ENCODE measurements at places on chromosomes 1 and 21.

- DNase-seq, result no peak
These were observed 598.4 kb downstream of the RWDD3 start for GRCh38 chr1:95832370-95832769.

DNA sequence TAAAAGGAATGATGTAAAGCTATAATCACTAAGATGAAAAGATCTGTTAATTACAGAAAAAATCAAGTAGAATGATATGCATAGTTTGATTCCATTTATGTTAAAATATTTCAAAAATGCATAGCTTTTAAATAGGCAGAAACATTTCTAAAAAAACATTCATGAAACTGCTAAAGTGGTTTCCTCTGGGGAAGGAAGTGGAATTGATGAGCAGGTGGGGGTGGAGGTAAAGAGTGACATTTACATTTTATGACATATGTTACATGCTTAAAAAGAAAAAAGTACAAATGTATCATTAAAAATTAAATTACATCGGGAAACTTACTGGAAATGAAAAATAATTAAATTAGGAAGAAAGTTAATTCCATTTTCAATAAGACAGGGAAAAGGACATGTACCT lies 42.8 kb upstream of the JAK1 start:
- no peak for DNase-seq

- peak; percentile 47 for DNase-seq
These were observed 47.0 kb downstream of the CYP2J2 start for GRCh38 chr1:59879574-59879973.

DNA sequence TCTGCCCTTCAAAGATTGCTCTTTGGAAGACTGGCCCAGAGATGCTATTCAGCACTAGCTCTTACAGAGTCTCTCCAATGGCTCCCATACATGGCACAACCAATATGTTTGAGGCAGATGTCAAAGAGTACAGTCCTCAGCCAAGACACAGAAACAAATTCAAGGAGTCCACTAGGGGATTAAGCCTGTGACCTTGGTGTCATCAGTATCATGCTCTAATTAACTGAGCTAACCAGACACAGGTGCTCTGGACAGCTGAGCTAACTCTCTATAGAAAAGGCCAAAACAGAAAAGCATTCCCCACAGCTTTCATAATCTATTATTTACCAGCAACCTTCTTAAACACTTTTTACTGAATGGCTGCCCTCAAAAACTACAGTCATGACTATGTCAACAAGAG lies 666.0 kb upstream of the PLXNA2 start:
- DNase-seq, result no peak

GRCh38 chr1:57835620-57836019 lies 411.8 kb upstream of the DAB1 start:
- no peak for DNase-seq

DNA sequence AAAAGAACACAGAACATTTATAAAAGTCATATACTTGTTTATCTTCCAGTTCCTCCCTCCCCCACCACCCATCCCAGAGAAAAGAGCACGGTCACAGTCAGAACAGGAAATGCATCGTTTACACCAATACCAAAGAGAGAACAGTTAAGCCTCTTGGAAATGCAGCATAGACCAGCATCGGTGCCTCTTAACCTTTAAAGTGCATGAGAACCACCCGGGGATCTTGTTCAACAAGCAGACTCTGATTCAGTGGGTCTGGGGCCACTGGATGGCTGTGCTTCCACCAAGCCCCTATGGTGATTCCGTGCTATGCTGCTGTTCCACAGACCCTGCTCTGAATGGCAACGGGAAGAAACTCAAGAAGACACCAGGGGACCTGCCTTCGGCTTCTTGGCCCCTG lies 19.2 kb downstream of the FAM89A start:
- no peak for DNase-seq

DNA sequence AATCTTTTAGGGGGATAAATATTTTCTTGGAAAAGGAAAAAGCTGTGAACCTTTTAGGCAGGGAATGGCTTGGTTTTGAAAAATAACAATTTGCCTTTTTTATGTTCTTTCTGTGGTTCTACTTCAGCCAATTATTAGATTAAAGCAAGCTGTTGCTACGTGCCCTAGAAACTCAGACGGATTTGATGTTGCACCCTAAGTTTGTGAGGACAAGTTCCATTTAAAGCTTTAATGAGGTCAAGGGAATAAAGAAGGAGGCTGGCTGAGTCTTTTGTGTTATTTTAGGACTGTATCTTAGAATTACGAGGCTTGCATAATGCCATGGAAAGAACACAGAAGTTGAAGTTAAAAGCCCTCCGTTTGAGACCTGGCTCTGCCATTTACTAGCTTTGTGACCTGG lies 216.9 kb downstream of the NUF2 start:
- DNase-seq, result no peak

DNA sequence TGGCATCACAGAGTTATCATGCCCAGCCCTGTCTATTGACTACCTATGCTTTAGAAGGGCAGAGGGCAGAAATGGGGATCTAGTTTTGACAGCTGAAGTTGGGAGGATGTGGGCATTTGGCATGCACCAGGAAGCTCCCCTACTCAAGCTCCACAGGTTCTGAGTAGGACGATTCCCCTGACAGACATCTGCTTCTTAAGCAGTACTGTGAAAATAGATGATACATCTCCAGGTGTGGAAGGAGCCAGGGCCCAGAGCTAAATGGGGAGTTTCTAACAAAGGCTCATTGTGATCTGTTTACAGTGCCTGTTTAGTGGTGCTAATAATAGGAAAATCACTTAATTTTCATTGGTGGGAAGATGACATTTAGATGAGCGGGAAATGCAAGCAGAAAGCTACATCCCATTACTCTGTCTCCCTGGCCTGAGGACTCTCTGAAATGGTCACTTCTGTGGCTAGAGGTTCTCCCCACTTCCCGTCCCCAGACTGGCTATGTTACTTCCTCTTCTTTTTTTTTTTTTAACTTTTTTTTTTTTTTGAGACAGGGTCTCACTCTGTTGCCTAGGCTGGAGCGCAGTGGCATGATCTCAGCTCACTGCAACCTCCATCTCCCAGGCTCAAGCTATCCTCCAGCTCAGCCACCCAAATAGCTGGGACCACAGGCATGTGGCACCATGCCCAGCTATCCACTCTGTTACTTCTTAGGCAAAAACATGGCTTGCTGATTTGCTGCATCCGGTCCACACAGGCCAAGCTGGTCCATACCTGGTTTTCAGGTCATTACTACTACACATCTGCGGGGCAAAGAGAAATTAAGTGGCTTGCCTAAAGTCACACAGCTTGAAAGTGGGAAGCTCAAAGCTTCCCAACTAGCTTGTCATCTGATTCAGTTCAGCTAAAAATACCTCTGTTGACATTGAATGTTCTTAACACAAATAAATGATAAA lies 23.2 kb upstream of the CNIH3 start:
- no peak for DNase-seq

- DNase-seq, result no peak
These were observed 84.5 kb downstream of the COLGALT2 start for GRCh38 chr1:183953031-183953430.

DNA sequence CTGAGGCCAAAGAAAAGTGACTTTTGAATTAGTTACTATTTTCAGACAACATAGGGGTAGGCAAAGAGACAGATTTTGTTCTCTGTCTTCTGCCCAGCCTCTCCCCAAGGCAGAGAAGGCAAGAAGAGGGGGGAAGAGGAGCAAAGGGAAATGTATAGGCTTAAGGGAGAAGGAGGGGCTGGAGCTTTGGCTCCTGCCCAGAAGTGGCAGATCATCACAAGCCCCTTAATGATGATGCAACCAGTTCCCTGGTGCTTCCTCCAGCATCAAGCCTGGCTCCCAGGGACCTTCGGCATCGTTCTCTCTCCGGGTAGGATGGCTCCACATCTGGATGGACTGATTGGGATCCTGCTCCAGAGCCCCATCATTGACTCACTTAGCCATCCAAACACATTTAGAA lies 112.8 kb downstream of the KCND3 start:
- DNase-seq, result no peak

- peak; percentile 59 for DNase-seq
These were observed 62.3 kb downstream of the SLC19A1 start for GRCh38 chr21:45479691-45480675.

Data from activated naive CD8-positive, alpha-beta T cell treated with anti-CD3 and anti-CD28 coated beads, Interleukin-2, amount 10 ng/mL, durations not matched to agents 7 days and 5 days (primary cell).